ENCODE measurements at places on chromosomes 3 and 15.

GRCh38 chr3:183536238-183536880 is 19.1 kb downstream of the KLHL6 start:
- DNase-seq, result no peak

- DNase-seq, result no peak
Measured at GRCh38 chr3:53818221-53819162, 27.7 kb downstream of the CHDH start.

- no peak for DNase-seq
Measured at GRCh38 chr15:25408428-25408827, 30.4 kb downstream of the UBE3A start.

DNA sequence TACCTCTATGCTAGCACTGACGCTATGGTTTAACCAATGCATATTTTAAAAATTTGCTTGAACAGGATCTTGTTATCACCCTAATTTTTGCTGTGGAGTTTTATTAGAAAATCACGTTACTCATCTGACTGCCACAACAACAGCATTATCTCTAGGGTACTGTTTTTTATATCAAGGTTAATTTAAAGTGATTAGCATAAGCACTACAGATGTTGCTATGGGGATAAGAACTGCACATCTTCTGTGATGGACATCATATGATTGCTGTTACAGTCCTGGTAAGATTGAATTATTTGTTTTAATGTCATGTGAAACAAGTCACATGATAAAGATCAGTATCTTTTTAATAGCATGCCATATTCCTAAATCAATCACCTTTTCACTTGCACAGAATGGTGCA is 492.2 kb upstream of the ROBO2 start:
- DNase-seq, result no peak

- DNase-seq, result no peak
Measured at GRCh38 chr3:100561459-100562158, 47.8 kb upstream of the ADGRG7 start.

DNA sequence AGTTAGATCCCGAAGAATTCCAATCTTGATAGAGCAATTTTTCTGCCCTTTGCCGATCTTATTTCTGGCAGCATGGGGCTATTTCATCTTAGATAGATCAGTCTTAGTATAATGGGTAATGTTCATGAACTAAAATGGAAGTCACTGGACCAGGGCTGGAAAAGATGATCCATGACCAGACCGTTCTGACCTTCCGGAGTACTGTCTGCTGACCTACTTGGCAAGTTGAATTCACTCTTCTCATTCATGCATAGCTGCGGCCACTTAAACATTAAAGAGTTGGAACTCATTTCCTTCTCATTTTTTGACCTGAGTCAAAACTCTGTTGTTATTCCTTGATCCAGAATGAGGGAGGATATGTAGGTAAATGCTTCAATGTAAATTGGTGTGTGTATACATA is 32.5 kb downstream of the GMNC start:
- DNase-seq, result no peak

GRCh38 chr3:46480491-46481195 is 15.9 kb upstream of the LTF start:
- DNase-seq, result no peak

DNA sequence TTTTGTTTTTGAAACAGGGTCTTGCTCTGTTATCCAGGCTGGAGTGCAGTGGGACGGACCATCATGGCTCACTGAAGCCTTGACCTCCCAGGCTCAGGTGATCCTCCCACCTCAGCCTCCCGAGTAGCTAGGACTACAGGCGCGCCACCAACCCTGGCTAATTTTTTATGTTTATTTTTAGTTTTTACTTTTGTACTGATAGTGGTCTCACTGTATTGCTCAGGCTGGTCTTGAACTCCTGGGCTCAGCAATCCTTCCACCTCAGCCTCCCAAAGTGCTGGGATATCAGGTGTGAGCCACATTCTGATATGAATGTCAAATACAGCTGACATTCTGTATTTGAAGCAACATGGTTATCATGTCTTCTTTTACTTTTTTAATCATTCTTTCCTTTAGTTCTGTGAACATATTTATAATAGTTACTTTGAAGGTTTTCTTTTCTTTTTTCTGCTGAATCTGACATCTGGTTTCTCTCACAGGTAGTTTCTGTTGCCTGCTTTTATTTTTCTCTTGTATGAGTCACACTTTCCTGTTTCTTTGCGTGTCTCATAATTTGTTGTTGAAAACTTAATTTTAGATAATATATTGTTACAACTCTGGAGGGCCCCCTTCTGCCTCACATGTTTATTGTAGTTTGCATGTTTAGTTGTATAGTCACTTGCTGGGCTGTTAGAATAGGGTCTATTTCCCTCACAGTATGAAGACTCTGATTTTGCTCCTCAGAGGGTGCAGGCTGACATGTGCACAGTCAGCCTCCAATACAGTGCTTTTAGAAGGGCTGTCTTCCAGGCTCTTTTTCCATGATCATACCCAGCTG is 8.4 kb upstream of the CNTN4 start:
- DNase-seq, result no peak

GRCh38 chr15:70099967-70100473 is 2.3 kb upstream of the TLE3 start:
- DNase-seq, result no peak

- DNase-seq, result no peak
Measured at GRCh38 chr3:47339951-47340350, 40.9 kb upstream of the PTPN23 start.

DNA sequence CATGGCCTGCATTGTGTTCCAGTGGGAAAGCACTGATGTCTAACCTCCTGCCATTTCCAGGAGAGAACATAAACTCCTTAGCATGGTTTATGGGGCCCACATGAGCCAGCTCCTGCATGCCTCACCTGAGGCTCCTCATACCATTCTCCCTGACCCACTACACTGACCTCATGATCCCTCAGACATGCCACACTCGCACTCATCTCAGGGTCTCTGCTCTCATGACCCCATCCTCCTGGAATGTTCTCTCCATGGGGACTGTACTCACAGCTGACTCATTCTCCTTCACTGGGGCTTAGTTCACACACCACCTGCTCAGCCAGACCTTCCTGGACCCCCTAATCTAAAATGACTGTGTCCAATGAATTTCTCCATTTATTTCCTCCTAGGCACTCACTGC is 4.0 kb upstream of the LMCD1 start:
- no peak for DNase-seq

- DNase-seq, result no peak
Measured at GRCh38 chr3:100899440-100900091, 93.7 kb downstream of the ABI3BP start.

DNA sequence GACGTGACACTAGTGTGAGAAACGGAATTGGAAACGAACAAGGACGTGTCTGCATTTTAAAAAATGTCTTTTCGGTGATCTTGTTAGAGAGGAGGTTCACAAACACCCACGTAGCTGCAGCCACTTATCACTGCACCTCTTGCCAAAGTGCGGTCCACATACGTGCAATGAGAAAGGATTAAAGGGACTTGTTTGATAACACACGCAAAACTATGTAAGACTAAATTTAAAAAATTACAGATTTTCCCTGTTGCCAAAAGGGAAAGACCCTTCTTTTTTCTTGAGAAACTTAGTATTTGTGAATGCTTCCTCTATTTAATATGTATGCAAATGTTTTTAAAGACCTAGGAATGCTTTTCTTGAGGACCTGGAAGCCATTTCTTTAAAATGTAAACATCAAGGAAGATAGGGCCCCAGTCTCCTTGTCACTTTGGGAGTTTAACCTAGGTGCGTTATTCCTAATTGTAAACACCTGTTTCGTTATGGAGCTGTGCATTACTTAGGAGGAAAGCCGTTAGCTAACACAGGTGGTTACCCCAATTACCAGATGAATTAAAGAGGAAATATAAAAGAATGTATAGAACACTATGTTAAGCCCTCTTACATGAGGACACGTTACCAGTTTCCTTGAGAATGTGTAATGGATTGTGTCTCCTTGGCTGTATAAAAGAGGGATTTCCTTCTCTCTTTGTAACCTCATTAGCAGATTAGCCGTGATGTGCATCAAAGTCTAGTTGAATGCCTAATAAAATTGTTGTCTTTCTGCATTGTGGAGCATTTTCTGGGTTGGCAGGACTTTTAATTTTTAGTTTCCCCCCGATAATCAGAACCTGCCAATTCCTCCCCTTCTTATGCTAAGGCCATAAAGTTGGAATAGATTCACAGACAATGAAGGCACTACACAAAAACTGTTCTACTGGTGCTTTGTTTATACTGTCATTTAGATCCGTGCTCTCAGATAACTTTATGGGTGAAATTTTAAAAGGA is 1.0 kb downstream of the LEKR1 start:
- no peak for DNase-seq

- no peak for DNase-seq
Measured at GRCh38 chr15:98802187-98802586, 153.8 kb downstream of the IGF1R start.

- peak; percentile 11 for DNase-seq
Measured at GRCh38 chr15:28955160-28955992, 69.6 kb downstream of the APBA2 start.

DNA sequence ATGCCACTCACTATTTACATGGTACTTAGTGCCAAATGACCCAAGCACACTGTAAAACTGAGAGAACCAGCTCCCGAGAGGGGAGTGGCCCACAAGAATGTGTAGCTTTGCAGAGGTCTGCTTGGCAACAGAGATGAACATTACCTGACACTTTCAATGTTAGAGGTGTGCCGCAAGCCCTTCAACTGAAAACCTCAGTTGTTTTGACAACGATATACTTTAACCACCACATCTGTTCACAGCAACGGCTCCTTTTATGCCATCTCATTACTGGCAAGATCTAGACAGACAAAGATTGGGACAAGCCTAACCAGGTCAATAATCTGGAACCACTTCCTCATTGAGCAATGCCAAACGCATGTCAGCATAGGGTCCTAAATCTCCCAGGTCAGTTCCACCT is 23.7 kb downstream of the NEK10 start:
- DNase-seq, result no peak
